HuH-7.5 (cell line): ENCODE measurements at places on chromosomes 12 and 14.

DNA sequence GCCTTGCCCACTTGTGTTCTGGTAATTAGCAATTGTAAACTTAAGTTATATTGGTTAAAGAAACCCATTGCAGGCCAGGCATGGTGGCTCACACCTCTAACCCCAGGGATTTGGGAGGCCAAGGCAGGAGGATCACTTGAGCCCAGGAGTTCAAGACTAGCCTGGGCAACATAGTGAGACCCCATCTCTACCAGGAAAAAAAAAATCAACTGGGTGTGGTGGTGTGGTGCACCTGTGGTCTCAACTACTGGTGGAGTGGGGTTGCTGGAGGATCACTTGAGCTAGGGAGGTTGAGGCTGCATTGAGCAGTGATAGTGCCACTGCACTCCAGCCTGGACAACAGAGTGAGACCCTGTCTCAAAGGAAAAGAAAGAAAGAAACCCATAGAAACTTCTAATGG is 13.7 kb downstream of the YY1 start:
- no peak for DNase-seq

DNA sequence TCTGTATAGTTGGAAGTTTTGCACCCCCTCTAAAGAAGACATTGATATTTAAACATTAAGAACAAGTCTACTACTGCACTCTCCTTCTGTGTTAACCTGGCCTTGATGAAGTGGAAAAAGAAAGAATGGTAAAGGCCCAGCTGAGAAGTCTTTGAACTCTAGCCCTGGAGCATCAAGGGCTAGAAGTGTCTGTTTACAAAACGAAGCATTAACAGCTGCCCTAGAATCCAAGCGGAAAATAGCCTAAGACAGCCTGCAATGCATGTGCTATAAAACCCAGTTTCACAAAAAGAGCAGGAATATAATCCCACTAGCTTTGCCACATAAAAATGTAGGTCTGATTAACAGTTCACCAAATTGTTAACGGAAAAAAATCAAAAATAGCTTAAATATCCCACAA is 60.5 kb downstream of the NUMB start:
- no peak for DNase-seq

GRCh38 chr12:21884936-21885335 is 56.3 kb downstream of the ABCC9 start:
- no peak for DNase-seq

DNA sequence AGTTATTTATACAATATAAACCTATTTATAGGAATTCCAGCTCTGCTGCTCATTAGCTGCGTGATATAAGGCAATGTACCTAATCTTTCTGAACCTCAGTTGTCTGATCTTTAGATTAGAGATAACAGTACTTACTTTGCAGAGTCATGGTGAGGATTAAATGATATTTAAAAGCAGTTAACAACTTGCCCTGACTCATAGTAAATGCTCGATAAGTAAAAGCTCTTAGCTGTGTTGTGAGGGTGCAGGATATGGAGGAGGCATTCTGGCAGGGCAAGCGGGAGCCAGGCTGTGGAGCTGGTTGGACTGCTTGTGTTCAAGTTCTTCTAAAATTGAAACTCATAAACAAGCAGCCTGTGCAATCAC is 140.0 kb upstream of the PRICKLE1 start:
- no peak for DNase-seq

DNA sequence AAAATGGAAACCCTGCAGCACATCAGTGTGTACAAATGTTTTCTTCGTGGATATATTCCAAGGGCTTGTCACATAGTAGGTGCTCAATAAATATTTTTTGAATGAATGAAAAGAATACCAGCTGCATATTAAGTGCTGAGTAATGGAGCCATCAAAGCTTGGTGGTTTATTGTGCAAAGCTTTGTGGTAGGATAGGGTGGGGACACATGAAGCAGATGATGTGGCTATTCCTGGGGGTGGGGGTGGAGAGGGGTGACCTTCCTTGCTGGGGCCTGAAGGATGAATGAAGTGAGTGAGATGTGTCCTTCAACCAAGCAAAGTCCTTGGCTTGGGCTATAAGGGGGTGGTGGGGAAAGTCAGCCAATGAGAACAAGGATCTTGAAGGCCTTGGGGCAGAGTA is 4.3 kb upstream of the KRT81 start:
- DNase-seq: no peak

- DNase-seq: no peak
Measured at GRCh38 chr12:8099235-8099634, 17.2 kb downstream of the NECAP1 start.

DNA sequence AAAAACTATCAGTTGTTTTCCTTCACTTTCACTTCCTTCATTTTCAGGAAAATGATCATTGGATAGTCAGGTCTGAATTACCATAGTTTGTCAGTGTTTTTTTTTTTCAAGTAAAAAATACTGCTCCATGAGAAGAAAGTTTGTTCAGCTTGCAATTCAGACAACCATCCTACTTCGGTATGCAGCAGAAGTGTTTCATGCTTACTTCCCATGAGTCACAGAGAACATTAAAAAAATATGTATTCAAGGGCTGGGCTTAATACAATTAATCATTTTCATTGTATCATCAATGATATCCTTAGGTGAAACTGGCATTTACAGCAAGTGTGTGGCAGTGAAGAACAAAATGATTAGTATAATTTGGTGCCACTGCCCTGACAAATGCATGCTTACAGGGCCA is 21.6 kb downstream of the PYM1 start:
- DNase-seq: no peak

DNA sequence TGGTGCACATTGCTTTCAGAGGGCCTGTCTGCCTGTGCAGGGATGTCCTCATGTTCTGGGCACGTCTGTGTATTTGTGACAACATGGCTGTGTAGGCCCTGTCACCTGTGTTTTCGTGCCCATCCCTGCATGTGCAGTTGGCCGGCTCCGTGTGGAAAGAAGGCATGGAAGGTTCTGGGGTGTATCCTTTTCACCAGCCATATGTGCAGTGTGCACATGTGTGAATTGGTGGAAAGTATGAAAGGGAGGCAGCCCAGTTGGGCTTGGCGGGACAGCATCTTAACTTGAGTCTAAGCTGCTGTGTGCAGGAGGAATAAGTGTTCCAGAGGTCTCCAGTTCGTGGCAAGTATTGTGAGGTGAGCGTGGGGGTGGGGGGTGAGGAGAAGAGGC is 669 bp downstream of the TSPAN11 start:
- no peak for DNase-seq

GRCh38 chr12:106511365-106511764 is 71.4 kb upstream of the RFX4 start:
- no peak for DNase-seq

- no peak for DNase-seq
Measured at GRCh38 chr12:88691811-88692210, 111.5 kb upstream of the KITLG start.

DNA sequence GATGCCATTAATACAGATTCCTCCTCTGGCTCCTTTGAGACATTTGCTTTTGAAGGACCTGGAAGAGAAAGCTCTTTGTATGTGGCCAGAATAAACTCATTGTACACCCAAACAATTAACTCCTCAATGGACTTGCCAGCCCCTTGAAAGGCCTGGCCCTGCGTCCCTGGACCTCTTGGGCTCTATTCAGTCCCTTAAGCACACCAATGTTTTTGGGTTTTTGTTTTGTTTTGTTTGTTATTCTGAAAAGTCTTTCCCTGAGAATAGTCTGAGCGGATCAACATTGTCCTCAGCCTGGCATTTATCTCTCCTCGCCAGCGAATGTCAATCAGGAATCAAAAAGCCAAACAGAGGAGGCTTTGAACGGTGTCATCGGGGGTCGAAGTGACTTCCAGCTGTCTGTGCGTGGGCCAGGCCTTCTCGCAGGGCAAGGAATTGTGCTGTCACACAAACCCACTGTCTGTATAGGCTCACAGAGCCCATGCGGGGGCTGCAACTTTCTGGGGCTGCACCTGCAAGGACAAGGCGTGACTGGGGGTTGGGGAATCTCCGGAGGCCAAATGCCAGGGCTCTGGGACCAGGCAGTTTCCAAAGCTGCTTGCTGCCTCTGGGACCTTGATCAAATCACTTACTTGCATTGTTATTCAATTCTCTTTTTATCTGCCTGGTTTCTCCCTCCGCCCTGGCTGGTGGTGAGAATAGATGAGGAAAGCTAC is 108.3 kb downstream of the SMOC1 start:
- no peak for DNase-seq

- no peak for DNase-seq
Measured at GRCh38 chr12:5034603-5035002, 9.1 kb upstream of the KCNA5 start.

GRCh38 chr14:105690671-105691070 is 164.3 kb downstream of the TMEM121 start:
- no peak for DNase-seq

GRCh38 chr12:62859321-62859737 is 75.6 kb downstream of the PPM1H start:
- DNase-seq: no peak

GRCh38 chr14:85934886-85935254 is 404.9 kb downstream of the FLRT2 start:
- no peak for DNase-seq
